ENCODE measurements at places on chromosomes 7 and 10.
A peak's percentile ranks its signal among the peaks of the same experiment; 100 is the strongest.

DNA sequence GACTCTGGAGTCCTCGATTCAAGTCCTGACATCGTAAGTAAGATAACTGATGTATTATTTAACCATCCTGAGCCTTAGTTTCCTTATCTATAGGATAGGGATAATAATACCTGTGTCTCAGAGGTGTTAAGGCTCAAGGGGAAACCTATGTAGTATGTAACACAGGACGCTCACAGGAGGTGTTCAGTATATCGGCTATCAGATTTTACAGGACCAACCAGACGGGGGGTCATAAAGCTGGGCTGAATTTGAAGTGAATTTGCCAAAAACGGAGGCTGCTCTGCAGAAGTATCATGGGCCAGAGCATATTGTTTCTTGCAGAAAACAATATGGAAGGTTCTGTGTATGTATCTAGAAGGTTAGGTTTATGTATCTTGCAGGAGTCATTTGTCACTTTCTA is 11.1 kb upstream of the ZNF282 start:
- no peaks in the 10 kb centered on the region for H3K27me3 ChIP-seq
- DNase-seq: no peak
- H3K4me1 ChIP-seq: no peaks in the 10 kb centered on the region
- peaks cover 22% of the 10 kb centered on the region for H3K36me3 ChIP-seq
- H3K4me3 ChIP-seq: no peak overlapping the region

DNA sequence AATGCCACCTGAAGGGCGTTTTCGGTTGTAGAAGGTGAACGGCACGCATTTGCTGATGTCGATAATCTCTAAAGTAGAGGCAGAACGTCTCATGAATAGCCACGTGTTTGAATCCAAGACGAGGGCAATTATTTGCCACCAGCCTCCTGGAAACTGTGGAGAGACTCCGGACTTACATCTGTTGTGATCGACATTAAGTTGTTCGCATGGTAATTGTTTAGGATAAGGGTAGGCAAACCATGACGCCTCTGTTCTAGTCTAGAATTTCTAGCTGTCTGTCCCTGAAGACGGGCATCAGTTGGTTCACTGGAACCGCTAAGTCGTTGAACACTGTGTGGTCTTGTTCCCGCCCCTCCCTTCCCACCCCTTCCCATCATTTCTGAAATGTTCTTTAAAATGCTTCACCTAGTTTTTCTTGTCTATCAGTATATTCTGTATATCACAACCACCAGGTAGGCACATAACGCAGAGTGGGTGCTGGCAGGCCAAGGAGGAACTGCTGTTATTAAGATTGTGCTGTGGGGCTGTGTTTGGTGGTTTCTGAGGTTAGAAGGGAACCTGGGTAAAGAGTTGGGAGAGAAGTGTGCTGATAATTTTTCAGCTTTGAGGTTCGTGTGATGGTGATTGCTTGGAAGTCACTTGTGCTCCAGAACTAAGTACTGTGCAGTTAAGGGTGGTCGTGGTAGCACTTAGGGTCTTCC is 1.2 kb downstream of the UBE3C start:
- peak overlapping the region; percentile 91 for H3K27ac ChIP-seq
- DNase-seq: peak; percentile 53
- H3K36me3 ChIP-seq: peaks cover 5% of the 10 kb centered on the region
- peaks cover 27% of the 10 kb centered on the region for H3K4me1 ChIP-seq
- no peaks in the 10 kb centered on the region for H3K27me3 ChIP-seq

DNA sequence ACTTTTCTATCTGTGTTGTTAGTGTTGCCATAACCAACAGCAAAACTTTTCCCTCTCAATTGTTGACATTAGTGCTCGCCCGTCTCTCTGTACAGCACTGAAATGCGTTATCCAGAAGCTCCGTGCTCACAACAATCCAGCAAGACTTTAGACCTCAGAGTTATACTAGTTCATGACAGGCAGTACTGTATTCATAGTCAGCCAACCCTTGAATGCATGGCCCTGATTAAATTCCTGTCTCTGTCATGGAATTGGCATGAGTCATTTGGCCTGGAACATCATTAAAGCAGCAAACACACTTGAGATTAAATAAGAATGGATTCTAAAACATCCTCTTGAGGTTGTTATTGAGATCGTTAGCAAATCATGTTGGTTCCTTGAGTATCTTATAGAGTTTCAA is 405.5 kb upstream of the C7orf33 start:
- no peak for DNase-seq
- no peak overlapping the region for H3K27ac ChIP-seq

GRCh38 chr7:153939654-153940053 is 112.5 kb upstream of the DPP6 start:
- no peaks in the 10 kb centered on the region for H3K4me1 ChIP-seq
- no peak for DNase-seq
- no peak overlapping the region for H3K27ac ChIP-seq
- H3K4me3 ChIP-seq: no peak overlapping the region
- no peaks in the 10 kb centered on the region for H3K36me3 ChIP-seq

DNA sequence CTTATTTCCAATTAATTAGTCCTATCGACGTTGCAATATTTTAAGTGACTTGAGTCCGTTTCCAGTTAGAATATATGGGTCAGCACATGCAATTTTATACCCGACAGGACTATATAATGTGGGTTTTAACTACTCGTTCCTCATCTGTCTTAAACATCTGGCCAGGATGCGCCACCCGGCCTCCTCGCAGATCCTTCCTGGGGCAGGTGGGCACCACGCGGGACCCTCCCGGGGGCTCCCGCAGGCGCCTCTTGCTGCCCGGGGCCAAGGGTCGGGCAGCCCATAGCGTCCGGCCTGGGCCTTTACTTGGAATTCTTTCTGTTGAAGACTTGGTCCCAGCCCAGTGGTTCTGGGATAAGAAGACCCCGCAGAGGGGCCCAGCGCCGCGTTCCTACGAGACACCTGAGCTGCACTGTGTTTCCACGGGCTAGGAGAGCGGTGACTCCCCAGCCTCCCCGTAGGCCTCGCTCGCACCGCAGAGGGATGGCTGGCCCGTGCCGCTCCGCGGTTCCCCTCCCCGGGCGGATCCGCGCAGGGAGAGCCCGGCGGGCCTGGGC is 10.1 kb upstream of the MNX1 start:
- no peak overlapping the region for H3K4me3 ChIP-seq
- no peaks in the 10 kb centered on the region for H3K36me3 ChIP-seq
- H3K27ac ChIP-seq: no peak overlapping the region
- peaks cover 49% of the 10 kb centered on the region for H3K27me3 ChIP-seq
- DNase-seq: no peak

DNA sequence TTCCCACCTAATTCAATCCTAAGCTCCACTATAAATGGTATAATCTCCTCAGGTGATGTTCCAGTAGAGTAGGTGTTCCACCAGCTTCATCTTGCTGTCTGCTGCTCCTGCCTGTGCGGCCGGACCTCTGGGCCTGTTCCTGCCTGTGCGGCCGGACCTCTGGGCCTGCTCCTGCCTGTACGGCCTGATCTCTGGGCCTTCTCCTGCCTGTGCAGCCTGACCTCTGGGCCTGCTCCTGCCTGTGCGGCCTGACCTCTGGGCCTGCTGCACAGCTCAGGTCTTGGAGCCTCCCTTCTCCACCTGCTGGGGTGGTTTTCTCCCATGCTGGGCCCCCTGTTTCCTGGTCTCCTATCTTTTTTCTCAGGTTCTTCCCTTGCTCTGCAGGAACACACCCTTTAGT is 117.8 kb downstream of the USP6NL start:
- H3K27ac ChIP-seq: no peak overlapping the region
- DNase-seq: no peak
- H3K36me3 ChIP-seq: no peaks in the 10 kb centered on the region
- no peak overlapping the region for H3K4me3 ChIP-seq
- no peaks in the 10 kb centered on the region for H3K4me1 ChIP-seq

GRCh38 chr10:677038-677437 is 12.4 kb downstream of the DIP2C start:
- DNase-seq: no peak
- H3K27me3 ChIP-seq: no peaks in the 10 kb centered on the region
- no peaks in the 10 kb centered on the region for H3K4me1 ChIP-seq
- no peak overlapping the region for H3K27ac ChIP-seq
- H3K36me3 ChIP-seq: no peaks in the 10 kb centered on the region

- H3K27me3 ChIP-seq: no peaks in the 10 kb centered on the region
- H3K4me1 ChIP-seq: no peaks in the 10 kb centered on the region
- H3K4me3 ChIP-seq: no peak overlapping the region
These were observed 198.6 kb downstream of the TMEM178B start for GRCh38 chr7:141272417-141272816.

GRCh38 chr10:110411047-110411410 is 86.7 kb upstream of the DUSP5 start:
- H3K36me3 ChIP-seq: no peaks in the 10 kb centered on the region
- H3K4me3 ChIP-seq: no peak overlapping the region
- DNase-seq: no peak
- no peaks in the 10 kb centered on the region for H3K27me3 ChIP-seq
- H3K27ac ChIP-seq: no peak overlapping the region

DNA sequence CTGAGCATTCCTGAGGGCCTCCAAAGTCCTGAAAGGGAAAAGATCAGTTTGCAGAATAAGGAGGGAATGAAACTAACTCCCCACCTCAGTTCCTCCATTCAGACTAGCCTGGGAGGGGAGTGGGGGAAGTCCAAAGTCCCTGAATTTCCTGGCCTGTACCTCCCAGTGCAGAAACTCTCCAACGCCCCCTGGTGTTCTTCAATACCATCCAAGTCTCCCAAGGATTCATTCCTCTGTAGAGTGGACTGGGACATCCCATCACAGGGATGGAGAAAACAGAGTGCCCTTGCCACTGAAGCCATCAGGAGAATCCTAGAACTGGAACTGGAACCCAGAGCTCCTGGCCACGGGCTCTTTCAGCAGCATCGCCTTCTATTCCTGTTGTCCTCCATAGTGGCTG is 1.6 kb upstream of the COL13A1 start:
- no peaks in the 10 kb centered on the region for H3K36me3 ChIP-seq
- H3K27ac ChIP-seq: no peak overlapping the region
- no peak overlapping the region for H3K4me3 ChIP-seq
- peaks cover 19% of the 10 kb centered on the region for H3K4me1 ChIP-seq
- peaks cover 22% of the 10 kb centered on the region for H3K27me3 ChIP-seq

- no peak for DNase-seq
- H3K27me3 ChIP-seq: no peaks in the 10 kb centered on the region
- H3K4me3 ChIP-seq: no peak overlapping the region
- H3K27ac ChIP-seq: no peak overlapping the region
These were observed 362.5 kb downstream of the MALRD1 start for GRCh38 chr10:19411119-19411518.

GRCh38 chr10:103481974-103482531 is 3.0 kb upstream of the CALHM3 start:
- no peaks in the 10 kb centered on the region for H3K27me3 ChIP-seq
- H3K27ac ChIP-seq: no peak overlapping the region
- no peak overlapping the region for H3K4me3 ChIP-seq
- peak; percentile 85 for DNase-seq
- no peaks in the 10 kb centered on the region for H3K36me3 ChIP-seq

Data from natural killer cell (primary cell).